Panc1 (cell line): ENCODE measurements at places on chromosomes 5 and 9. TPM values are rescaled to one million over a fixed set of nuclear protein-coding genes. Genes with fewer than 3 reads are reported as not detected.

UGT3A1 gene
- total RNA-seq: not detected

C9orf43 gene
- 1.2 TPM for total RNA-seq

PPP3R2 gene
- total RNA-seq: not detected

ZNF367 gene
- total RNA-seq: 12.4 TPM

RMRP gene
- 29,896 TPM for total RNA-seq
